Caki2 (cell line): ENCODE measurements at places on chromosomes 7 and 10. TPM values are rescaled to one million over a fixed set of nuclear protein-coding genes. Genes with fewer than 3 reads are reported as not detected.

The PRR15 gene
- total RNA-seq, result 4.2 and 12.7 TPM in 2 replicates

The CHAT gene
- not detected in 2 replicates for total RNA-seq

The CADPS2 gene
- total RNA-seq, result 6.5 and 8.6 TPM in 2 replicates

The SPOCK2 gene
- total RNA-seq, result 0.41 and 1.1 TPM in 2 replicates

The CRYGN gene
- not detected in 2 replicates for total RNA-seq

The TLL2 gene
- total RNA-seq, result 1.3 and 3.8 TPM in 2 replicates

The ZMIZ1 gene
- 17.4 and 24.1 TPM in 2 replicates for total RNA-seq

The HOXA6 gene
- 0.96 and 1.2 TPM in 2 replicates for total RNA-seq

The MICU1 gene
- total RNA-seq, result 74.7 and 83.2 TPM in 2 replicates
